ENCODE measurements at places on chromosomes 11 and 22.

DNA sequence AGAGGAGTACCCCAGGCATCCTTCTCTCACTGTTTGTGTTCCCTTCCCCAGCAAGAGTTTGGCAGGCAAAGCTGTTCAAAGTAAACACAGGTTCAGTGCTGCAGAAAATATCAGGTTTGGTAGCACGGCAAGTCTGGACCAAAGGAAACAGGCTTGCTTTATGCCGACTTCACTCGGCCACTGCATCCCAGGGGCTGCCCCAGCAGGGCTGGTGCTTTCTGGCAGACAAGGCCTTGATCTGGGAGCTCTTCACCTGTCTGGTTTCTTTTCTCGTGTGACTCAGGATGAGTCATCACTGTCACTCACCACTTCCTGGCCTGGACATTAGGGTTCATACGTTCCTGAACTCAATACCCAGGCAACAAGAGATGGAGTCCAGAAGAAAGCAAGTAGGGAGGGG is 52.6 kb upstream of the NAV2 start:
- H3K36me3 ChIP-seq = no peaks in the 10 kb centered on the region
- peak; percentile 26 for DNase-seq
- peaks cover 6% of the 10 kb centered on the region for H3K4me1 ChIP-seq
- H3K27me3 ChIP-seq = peaks cover 4% of the 10 kb centered on the region
- no peak overlapping the region for H3K4me3 ChIP-seq

GRCh38 chr22:42180349-42180842 is 49.8 kb upstream of the CYP2D6 start:
- peaks cover 61% of the 10 kb centered on the region for H3K4me1 ChIP-seq
- peaks cover 38% of the 10 kb centered on the region for H3K36me3 ChIP-seq
- no peaks in the 10 kb centered on the region for H3K27me3 ChIP-seq

DNA sequence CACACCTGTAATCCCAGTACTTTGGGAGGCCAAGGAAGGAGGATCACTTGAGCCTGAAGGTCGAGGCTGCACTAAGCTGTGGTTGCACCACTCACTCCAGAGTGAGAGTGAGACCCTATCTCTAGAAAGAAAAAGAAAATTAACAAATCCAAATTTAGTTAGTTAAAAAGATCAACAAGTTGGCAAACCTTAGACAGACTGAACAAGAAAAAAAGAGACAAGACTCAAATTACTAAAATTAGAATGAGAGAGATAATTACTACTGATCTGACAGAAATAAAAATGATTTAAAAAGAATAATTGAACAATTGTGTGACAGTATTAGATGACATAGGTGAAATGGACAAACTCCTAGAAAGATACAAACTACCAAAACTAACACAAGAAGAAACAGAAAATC is 13.6 kb downstream of the CHEK2 start:
- no peaks in the 10 kb centered on the region for H3K27me3 ChIP-seq
- DNase-seq = no peak
- H3K36me3 ChIP-seq = peaks cover 48% of the 10 kb centered on the region
- no peak overlapping the region for H3K27ac ChIP-seq

DNA sequence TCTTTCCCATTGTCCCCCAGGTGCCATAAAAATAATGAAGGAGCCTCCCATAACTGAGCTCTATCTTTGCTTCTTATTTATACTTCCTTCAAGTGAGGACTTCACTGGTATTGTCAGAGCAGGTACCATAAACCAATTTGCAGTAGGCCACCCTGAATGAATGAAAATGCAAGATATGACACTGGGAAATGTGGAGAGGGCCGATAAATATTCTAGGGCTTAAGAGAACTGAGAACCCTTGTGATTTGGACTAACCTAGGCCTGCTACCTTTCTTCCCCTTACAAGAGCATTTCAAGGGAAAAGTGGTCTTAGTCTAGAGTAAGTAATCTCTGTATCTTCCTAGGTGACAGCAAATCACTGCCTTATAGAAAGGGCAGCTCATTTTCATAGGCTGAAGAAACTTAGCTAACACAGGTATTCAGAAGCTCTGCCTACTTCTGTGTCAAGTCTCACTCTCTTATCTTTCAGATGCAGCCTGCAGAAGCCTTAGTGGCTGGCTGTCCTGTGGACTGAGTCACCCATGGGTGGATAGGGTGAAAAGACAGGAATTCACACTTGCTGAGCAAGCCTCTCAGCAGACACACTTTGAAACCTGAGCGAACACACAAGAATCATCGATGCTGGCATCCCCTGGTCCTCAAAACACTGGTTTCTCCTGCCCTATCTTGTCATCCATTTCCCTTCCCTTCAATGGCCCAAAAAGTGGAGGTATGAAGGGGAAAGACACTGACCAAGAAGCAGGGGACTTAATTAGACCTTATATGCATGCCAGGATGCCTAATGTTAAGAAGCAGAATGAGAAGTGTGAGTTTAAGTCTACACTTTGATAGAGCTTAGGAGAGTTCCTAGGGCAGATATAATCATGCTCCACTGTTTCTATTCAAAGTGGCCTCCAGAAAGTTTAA is 15.2 kb downstream of the NRIP3 start:
- peaks cover 9% of the 10 kb centered on the region for H3K4me1 ChIP-seq
- DNase-seq = no peak
- H3K4me3 ChIP-seq = no peak overlapping the region

DNA sequence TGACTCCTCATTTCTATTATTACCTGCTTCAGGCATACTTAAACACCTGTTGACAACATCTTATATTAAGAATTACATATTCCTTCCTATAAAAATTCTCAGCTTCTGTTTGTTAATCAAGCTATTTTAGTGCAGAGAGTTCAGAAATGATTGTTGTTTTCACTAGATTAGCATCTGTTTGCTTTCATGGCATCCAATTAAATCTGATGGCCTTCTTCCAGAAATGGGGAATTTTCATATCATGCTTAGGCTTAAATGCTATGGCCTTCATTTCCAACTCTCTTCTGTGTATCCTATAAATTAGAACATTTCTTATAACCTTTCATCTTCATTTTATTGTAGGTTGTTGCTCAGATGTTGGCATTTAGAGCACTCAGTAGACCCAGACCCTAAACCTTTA is 180.0 kb downstream of the WNT11 start:
- DNase-seq = no peak
- H3K27ac ChIP-seq = no peak overlapping the region
- peaks cover 10% of the 10 kb centered on the region for H3K36me3 ChIP-seq
- H3K4me3 ChIP-seq = no peak overlapping the region

DNA sequence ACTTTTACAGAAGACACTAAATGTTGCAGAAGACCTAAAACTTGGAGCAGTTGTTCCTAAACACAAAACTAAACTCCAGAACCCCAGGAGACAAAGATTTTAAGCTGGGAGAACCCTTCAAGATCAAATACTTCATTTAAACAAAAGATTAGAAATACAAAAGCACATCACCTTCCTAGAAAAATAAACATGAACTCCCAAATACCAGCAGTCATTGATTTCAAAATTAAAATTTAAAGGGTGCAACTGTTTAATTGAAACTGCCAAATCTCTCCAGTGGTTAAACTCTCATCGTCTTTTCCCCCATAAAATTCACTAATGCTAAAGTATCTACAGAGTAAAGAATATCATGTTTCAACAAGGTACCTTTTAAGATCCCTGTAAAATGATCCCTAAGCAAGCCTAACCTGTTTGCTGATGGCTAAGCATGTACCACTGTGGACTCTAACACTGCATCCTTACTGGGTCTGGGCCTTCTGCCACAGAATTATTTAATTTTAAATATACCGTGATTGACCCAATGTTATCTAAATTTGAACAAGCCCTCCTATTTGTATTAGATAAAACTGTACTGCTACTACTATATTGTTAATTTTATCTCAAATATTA is 53.7 kb upstream of the CCDC34 start:
- no peak overlapping the region for H3K27ac ChIP-seq
- H3K4me3 ChIP-seq = no peak overlapping the region
- DNase-seq = no peak
- H3K4me1 ChIP-seq = no peaks in the 10 kb centered on the region
- H3K36me3 ChIP-seq = no peaks in the 10 kb centered on the region

- DNase-seq = peak; percentile 25
- H3K4me1 ChIP-seq = peaks cover 21% of the 10 kb centered on the region
- no peak overlapping the region for H3K27ac ChIP-seq
- peaks cover 48% of the 10 kb centered on the region for H3K27me3 ChIP-seq
These were observed 63.6 kb downstream of the NFAM1 start for GRCh38 chr22:42368379-42369249.

DNA sequence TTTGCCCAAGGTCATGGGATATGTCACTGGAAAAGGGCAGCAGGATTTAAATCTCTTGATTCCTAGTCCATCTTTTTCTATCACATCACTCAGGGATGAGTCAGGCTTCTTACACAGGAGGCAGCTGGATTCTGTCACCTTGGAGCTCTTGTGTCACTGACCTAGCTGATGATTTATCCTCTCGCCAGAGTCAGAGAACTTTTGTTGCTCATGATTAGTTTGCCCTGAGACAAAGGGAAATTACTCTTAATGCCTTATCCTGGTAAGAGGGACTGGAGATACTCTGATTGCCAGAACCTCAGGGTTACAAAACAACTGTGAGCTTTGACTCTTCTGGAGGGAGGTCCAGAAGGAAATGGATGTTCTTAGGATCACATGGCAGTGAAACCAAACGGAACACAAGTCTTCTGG is 10.1 kb downstream of the COA4 start:
- no peaks in the 10 kb centered on the region for H3K27me3 ChIP-seq
- H3K27ac ChIP-seq = no peak overlapping the region
- H3K4me1 ChIP-seq = no peaks in the 10 kb centered on the region
- H3K4me3 ChIP-seq = no peak overlapping the region
- H3K36me3 ChIP-seq = peaks cover 19% of the 10 kb centered on the region

GRCh38 chr22:36363349-36363981 is 24.3 kb downstream of the MYH9 start:
- H3K27ac ChIP-seq = peak overlapping the region; percentile 88
- peaks cover 74% of the 10 kb centered on the region for H3K36me3 ChIP-seq
- no peaks in the 10 kb centered on the region for H3K27me3 ChIP-seq
- H3K4me3 ChIP-seq = peak overlapping the region; percentile 52

DNA sequence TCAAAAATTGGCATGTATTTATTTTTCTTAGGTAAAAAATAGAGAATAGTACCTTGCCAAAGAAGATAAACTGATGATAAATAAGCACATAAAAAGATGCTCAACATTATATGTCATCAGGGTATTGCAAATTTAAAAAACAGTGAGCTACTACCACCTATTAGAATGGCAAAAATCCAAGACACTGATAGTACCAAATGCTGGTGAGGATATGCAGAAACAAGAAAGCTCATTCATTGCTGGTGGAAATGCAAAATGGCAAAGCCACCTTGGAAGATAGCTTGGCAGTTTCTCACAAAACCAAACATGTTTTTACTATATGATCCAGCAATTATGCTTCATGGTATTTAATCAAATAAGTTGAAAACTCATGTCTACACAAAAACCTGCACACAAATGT is 46.4 kb upstream of the EED start:
- peaks cover 9% of the 10 kb centered on the region for H3K27me3 ChIP-seq
- peaks cover 2% of the 10 kb centered on the region for H3K36me3 ChIP-seq
- H3K4me3 ChIP-seq = no peak overlapping the region
- H3K4me1 ChIP-seq = peaks cover 8% of the 10 kb centered on the region

DNA sequence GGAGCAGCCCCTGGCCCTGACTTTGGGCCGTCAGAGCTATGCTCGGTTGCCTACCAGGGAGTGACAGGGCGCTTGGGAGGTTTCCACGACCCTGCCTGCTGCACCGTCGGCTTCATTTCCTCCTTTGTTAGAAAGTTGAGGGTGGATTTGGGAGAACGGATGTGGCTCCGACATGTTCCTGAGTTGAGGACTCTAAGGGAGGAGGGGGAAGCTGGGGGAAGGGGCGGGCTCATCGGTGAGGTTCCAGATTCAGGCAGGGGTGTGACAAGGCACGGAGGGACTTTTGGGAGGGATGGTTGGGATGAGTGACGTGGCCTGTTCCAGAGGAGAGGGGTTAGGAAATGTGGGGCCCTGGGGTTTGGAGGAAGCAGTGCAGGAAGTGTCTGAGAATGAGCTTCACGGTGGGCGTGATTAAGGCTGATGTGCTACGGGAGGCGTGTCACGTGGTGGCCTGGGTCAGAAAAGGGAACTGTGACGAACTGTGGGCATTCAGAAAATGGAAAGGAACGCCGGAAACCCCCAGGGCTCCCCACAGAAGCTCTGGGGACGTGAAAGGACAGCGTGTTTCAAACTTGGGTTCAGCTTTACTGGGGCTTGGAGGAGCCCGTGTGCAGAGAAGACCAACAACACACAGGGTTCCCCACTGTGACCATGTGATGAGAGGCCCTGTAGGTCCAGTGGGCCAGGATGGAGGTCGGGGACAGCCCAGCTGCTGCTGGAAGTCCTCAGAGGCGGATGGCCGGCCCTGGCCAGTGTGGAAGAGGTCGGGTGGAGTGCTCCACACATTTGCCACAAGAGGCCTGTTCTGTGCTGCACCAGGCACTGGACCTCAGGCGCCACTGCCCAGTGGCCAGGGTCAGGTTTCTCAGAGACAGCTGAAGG is 2.8 kb downstream of the PARVB start:
- H3K27me3 ChIP-seq = no peaks in the 10 kb centered on the region
- H3K4me1 ChIP-seq = peaks cover 62% of the 10 kb centered on the region
- DNase-seq = peak; percentile 85
- peaks cover 5% of the 10 kb centered on the region for H3K36me3 ChIP-seq

DNA sequence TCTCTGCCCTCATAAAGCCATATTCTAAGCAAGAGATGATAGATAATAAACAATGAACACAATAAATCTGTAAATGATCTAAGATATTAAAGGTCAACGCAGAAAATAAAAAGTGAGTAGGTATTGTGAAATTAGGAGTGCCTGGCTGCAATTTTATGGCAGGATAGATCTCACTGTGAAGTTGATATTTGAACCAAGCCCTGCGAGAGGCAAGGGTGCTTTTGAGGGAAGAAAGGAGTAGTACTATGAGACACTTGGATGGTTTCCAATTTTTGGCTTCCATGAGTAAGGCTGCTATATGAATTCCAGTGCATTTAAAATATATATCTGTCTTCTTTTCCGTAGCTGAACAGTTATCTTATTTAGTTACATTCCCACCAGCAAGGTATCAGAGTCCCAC is 720.0 kb upstream of the CNTN5 start:
- DNase-seq = no peak
- no peaks in the 10 kb centered on the region for H3K27me3 ChIP-seq
- peaks cover 2% of the 10 kb centered on the region for H3K36me3 ChIP-seq

- no peaks in the 10 kb centered on the region for H3K4me1 ChIP-seq
- peaks cover 3% of the 10 kb centered on the region for H3K27me3 ChIP-seq
- DNase-seq = no peak
- H3K4me3 ChIP-seq = no peak overlapping the region
- no peak overlapping the region for H3K27ac ChIP-seq
These were observed 134.2 kb downstream of the STK33 start for GRCh38 chr11:8459711-8460399.

GRCh38 chr22:40204321-40205116 is 26.8 kb downstream of the TNRC6B start:
- no peaks in the 10 kb centered on the region for H3K27me3 ChIP-seq
- H3K36me3 ChIP-seq = peaks cover 26% of the 10 kb centered on the region
- H3K4me1 ChIP-seq = peaks cover 46% of the 10 kb centered on the region
- H3K4me3 ChIP-seq = no peak overlapping the region

- H3K4me3 ChIP-seq = no peak overlapping the region
- DNase-seq = no peak
- H3K27ac ChIP-seq = peak overlapping the region; percentile 7
- peaks cover 70% of the 10 kb centered on the region for H3K4me1 ChIP-seq
These were observed 65.7 kb downstream of the FLI1 start for GRCh38 chr11:128759597-128759996.

Data from activated CD8-positive, alpha-beta T cell treated with anti-CD3 and anti-CD28 coated beads, Interleukin-2, amount 10 ng/mL, durations not matched to agents 7 days and 5 days (primary cell).